Smooth muscle cell of the coronary artery (primary cell): ENCODE measurements at places on chromosomes 7 and 10. TPM values are rescaled to one million over a fixed set of nuclear protein-coding genes. Genes with fewer than 3 reads are reported as not detected.

Gene UNCX
- total RNA-seq, result not detected in 2 replicates

Gene SAMD9L
- 4.9 and 9.5 TPM in 2 replicates for total RNA-seq

Gene PIK3CG
- total RNA-seq, result 0.12 TPM in 1 of 2 replicates, not detected in the other

Gene PLAU
- total RNA-seq, result 16.5 and 53.8 TPM in 2 replicates

Gene AGBL3
- total RNA-seq, result 0.30 and 1.2 TPM in 2 replicates

Gene TRIM50
- total RNA-seq, result not detected in 2 replicates

Gene FEZF1
- total RNA-seq, result not detected in 2 replicates

Gene COL28A1
- not detected in 2 replicates for total RNA-seq

Gene FOXI2
- not detected in 2 replicates for total RNA-seq

Gene GRM3
- total RNA-seq, result not detected in 2 replicates

Gene FBH1
- 117 and 181 TPM in 2 replicates for total RNA-seq

Gene MXI1
- 17.2 and 31.8 TPM in 2 replicates for total RNA-seq

Gene UCMA
- not detected in 2 replicates for total RNA-seq

Gene MRLN
- total RNA-seq, result not detected in 2 replicates

Gene PAPOLB
- total RNA-seq, result 0.08 TPM in 1 of 2 replicates, not detected in the other

Gene CTTNBP2
- total RNA-seq, result 0.08 and 0.12 TPM in 2 replicates

Gene SLC18A3
- under 0.01 TPM in 1 of 2 replicates, not detected in the other for total RNA-seq

Gene PALS2
- total RNA-seq, result 21.9 and 23.9 TPM in 2 replicates

Gene PSAP
- 702 and 1,088 TPM in 2 replicates for total RNA-seq
